Activated CD4-positive, alpha-beta memory T cell treated with anti-CD3 and anti-CD28 coated beads for 36 hours (primary cell): ENCODE measurements at places on chromosomes 1 and 21.

DNA sequence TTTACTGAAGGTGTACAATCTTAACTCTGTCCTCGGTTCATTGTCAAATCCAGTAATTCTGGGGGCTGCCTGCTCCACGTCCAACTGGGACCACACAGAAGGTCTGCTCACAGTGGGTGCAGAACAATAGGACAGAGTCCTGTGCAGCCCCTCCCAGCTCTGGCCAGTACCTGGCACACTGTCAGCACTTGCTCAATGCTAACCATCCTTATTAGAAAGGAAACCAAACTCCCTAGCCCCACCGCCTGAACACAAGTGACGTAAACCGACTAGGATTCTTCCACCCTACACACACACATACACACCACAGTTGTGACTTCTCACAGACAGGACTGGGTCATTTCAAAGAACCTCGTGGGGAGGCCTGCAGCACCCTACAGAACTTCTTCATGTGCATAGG is 5.2 kb downstream of the BCAR3 start:
- no peak for DNase-seq

- DNase-seq: no peak
These were observed 1.6 kb upstream of the HPCA start for GRCh38 chr1:32884726-32885125.

DNA sequence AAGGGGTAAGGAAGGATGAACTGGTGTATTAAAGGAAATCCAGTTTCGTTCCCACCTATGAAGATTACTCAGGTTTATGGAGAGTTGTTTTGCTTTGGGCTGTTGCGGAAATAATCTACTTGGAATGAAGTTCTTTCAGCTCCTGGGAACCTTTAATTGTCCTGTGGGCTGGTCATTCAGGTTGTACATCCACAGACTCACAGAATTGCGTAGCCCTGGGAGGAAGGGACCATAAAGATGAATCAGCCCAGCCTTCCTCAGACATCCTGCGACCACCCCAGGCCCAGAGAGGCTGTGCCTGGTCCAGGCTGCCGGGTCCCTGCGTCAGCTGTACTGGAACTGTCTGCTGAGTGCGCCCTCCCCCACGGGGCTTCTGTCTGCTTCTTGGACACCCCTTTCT is 72.7 kb downstream of the GALNT2 start:
- no peak for DNase-seq

GRCh38 chr1:8259498-8260290 is 58.2 kb upstream of the SLC45A1 start:
- no peak for DNase-seq

GRCh38 chr1:178628637-178629251 is 96.3 kb upstream of the RALGPS2 start:
- no peak for DNase-seq
